ENCODE measurements at places on chromosomes 16 and 17.

- DNase-seq, result peak; percentile 77
Measured at GRCh38 chr17:78748048-78748729, 33.9 kb downstream of the CYTH1 start.

- DNase-seq, result no peak
Measured at GRCh38 chr17:37761961-37762360, 17.1 kb upstream of the HNF1B start.

- DNase-seq, result no peak
Measured at GRCh38 chr16:48960830-48961229, 320.8 kb downstream of the CBLN1 start.

GRCh38 chr17:45222289-45222995 is 757 bp downstream of the FMNL1 start:
- peak; percentile 78 for DNase-seq

GRCh38 chr16:7871979-7872378 is 539.3 kb downstream of the RBFOX1 start:
- no peak for DNase-seq

All from activated naive CD4-positive, alpha-beta T cell treated with anti-CD3 and anti-CD28 coated beads for 36 hours (primary cell).